ENCODE measurements at places on chromosomes 2 and 18.

DNA sequence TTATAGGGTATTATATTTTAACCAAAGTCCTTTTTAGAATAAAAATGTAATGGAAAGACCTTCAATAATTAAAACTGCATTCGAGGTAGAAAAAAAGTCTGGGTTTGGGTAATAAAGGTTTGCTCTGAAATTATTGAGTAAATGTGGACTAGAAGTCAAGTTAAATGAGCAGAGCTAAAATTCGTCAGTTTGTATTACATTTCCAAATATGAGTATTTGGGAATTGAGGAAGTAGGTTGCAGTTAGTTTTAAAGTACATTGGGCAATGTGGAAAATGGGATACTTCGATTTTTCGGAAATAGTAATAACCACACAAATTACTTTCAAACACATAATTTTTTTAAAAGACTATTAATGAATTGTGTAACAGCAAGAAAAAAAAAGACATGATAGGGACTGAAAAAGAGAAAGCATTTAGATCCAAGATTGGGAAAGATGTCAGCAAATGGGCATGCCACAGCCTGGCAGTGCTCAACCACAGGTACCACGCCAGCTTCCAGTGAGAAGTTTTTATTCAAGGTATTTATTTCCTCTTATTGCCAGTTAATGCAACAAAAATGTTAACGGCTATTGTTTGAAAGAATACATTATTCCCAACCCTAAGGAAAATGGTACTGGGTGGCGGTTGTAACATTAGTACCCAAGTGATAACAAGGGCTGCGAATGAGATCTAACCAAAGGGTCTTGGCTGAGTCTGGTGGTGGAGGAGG, 50.0 kb downstream of the TTC39C start:
- no peak for DNase-seq

- no peak for DNase-seq
Observed at GRCh38 chr18:27887711-27888495, 289.0 kb downstream of the CDH2 start.

DNA sequence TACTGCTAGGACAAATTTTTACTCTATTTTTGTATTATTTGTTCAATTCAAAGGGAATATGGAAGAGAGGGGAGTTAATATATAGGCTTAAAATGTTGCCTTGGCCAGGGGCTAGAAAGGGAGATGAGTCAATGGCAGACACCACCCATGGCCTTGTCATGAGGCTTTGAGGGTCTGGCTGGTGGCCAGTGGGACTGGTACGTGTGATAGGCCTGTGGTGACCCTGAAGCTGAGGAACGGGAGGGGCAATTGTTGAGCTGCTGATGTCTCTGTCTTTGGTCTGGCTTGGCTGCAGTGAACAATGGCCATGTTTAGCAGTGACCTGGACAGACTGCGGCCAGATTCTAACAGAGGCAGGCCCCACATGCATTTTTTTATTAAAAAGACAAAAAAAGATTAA, 18.5 kb downstream of the GKN1 start:
- no peak for DNase-seq

- no peak for DNase-seq
Observed at GRCh38 chr2:62136956-62137830, 58.7 kb upstream of the B3GNT2 start.

- no peak for DNase-seq
Observed at GRCh38 chr2:177548636-177549035, 156.1 kb downstream of the AGPS start.

- no peak for DNase-seq
Observed at GRCh38 chr2:15765686-15766302, 174.1 kb downstream of the DDX1 start.

- no peak for DNase-seq
Observed at GRCh38 chr2:57947398-57947797, 99.2 kb upstream of the VRK2 start.

DNA sequence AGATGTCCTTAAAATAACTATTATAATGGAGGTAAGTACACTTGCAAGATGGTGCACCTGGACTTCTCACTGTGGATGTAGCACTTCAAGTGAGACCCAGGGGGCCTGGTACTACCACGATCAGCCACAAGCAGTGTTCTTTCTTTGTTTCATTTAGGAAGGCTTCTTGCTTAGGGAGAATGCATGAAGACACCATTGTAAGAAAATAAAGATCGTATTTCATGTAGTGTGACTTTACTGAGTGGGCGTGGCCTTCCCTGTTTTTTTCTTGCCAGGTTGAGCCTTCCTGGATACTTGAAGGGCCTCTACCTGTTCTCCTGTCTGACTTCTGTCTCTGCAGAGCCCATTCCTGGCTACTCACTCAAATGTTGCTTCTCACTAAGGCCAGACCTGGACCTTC, 615.6 kb upstream of the SOX11 start:
- DNase-seq: no peak

DNA sequence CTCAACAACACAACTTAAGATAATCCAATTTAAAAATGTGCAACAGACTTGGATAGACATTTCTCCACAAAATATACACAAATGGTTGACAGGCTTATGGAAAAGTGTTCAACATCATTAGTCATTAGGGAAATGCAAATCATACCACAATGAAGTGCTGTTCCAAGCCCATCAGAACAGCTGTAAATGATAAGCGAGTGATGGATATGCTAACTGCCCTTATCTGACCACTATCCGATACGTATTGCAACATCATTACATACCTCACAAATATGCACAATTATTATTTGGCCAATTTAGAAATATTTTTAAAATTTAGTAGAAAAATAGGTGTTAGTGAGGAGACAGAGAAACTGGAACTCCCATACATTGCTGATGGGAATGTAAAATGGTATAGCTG, 62.2 kb downstream of the PPP4R1 start:
- no peak for DNase-seq

DNA sequence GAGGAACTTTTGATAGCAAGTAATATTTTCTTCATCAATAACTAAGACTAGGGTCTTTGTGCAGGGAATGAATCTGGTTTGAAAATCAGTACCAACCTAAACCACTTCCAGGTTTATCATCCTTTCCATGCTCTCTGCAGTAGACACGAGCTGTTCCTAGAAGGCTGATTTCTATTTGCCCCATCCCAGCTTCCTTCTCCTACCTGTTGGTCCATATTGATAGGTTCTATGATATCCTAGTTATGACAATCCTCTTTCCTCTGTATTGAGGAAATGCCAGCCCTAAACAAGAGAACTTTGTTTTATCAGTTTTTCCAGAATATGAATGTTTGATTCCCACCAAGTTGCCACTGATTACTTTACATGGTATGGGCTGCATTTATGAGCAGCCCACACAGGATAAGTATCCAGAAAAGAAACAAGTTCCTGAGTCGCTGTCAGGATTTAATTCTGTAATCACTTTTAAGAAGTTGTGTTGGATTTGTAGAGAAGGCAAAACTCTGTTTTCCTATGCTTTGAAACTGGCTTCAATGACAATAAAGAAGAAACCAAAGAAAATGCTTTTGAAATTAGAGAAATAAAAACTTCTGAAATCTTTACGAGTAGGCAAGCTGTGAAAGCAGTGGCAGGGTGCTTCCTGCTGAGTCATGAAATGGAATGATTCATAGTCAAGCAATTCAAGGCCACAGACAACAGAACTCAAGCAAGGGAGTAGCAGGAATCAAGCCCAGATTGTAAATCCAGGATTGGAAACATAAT, 37.3 kb upstream of the TANK start:
- no peak for DNase-seq

GRCh38 chr2:166233244-166233643, 105.4 kb upstream of the SCN1A start:
- DNase-seq: no peak

DNA sequence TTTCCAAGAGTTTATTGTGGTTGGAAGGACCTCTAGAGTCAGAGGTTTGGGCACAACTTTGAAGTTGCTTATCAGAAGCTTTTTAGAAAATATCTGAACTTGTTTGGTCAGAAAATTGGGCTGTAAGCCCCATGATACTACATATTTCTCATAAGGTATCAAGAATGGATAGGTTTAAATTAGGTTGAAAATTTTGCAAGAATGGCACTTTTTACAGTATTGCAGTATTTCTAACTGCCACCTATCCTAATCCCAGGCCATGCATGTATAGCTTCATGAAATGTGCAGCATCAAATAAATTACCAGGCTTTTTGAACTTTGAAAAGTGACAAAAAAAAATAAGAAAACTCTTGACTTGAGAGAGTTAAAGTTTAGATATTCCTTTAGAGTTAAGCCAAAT, 367.2 kb downstream of the FIGN start:
- no peak for DNase-seq

GRCh38 chr2:171706152-171706803, 19.0 kb downstream of the DYNC1I2 start:
- no peak for DNase-seq

- DNase-seq: no peak
Observed at GRCh38 chr2:236642125-236642524, 72.5 kb downstream of the ACKR3 start.

DNA sequence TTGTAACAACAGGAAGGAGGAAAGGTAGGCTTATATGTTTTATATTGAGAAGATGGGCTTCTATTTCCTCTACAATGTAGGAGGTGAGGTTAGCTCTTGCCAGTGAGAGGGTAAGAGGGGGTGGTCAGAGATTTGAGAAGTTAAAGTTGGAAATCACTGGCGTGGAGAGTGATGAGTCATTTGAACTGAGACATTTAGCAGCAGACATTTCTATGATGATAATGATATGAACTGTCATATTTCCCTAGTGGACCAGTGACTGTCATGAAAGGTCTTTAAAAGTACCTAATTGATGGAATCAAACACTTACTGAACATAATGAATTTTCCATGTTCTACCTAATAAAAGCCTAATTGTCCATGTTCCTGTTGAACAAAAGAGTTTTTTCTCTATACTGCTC, 126.1 kb downstream of the FAM161A start:
- no peak for DNase-seq

DNA sequence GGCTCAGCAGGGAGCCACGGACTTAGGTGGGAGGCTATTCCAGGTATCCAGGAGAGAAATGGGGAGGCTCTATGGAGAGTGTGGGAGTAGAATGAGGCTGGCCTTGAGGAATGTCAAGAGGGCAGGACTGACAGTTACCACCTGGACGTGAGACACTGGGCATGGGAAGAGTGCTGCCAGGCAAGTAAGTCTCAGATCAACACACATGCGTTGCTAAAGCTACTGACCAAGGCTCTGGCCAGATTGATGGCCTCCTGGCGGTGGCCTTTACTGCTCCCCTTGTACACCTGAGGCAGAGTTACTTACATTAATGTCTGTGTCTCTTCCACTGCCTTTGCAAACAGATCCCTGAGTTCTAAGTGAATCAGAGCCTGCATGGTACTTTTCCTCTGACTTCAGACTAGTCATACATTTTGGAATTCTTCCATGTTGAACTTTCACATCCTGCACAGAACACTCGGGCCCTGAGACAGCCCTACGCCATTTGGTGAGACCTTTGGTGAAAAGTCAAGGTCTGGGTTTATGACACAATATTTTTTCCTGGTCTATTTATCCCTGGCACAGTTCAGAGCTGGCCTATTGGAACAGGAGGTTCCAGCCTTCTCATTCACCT, 398.8 kb upstream of the TRIB2 start:
- no peak for DNase-seq

DNA sequence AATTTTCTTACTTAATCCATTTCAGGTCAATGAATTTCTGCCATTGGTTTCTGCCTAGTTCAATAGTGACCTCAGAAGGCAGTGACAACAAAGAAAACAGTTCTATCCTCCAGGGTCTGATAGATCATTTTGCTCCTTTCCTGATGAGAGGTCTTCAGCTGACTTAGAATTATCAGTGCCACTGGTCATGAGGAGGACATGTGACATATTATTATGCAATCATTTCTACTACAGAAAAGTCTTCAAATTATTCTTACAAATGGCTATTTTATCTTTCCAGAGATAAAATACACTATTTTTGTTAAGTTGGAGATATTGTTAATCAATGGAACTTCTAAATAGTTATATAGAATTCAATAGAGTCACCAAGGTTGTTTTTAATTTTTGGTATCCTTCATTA, 360.0 kb upstream of the GALNT5 start:
- DNase-seq: no peak

DNA sequence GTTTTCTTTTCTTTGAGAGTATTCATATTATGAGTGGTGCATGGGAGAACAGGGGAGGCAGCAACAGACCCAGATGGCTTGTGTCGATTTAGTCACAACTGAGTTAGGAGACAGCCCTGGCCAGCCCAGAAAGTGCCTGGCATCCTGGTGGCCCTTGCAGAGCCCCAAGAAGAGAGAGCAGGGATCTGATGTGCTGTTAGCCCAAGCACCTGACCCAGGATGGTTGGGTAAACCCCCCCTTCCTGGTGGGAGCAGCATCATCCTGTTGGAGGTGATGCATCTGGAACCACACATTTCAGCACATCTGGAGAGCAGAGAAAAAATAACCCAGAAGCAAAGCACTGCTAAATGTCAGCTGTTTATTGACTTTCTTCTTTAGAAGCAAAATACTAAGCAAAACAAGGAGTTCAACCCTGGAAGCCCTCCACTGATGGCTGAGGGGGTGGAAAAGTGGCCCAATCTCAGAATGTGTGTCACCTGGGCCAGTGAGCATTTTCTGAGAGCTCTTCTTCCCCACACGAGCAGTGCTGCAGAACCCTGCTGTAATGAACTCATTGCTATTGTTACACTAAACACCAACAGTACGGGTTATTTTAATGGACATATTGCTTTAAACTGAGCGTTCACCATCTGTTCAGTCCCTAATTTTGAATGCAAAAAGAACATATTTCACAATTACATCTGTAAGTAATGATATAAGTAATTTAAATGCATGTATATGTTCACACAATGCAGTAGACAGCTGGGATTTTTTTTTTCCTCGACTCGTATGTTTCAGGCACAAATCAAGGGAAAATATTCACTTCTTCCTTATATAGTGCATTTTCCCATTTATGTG, 100.6 kb upstream of the SMIM21 start:
- no peak for DNase-seq
